ENCODE measurements at places on chromosomes 12 and 14.
A peak's percentile ranks its signal among the peaks of the same experiment; 100 is the strongest.

DNA sequence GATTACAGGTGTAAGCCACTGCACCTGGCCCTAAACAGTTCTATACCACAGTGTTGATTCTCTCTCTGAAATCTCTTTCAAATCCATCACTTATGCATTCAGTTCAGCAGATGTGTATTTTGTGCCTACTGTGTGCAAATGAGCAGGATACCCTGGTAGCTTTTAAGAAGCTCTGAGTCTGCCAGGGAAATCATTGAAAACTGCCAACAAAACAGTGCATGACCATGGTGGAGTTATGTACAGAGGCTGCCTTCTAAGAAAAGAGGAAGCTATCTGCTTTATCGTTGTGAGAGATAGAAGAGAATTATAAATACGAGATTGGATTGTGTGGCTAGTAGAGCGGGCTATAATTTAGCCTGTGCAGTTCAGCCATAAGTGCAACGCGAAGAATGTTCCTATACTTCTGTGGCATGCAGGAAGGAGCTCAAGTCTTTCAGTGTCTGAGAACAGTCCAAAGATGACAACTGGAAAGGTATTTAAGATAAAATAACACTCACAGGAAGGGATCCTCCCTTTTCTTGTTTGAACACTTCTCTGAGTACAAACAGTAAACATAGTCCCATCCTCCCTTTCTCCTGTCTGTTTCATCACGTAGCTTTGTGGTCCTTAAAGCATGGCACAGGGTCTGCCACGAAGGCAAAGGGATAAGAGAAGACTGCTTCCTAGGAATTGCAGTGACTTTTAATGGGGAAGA lies 4.3 kb downstream of the DIP2B start:
- DNase-seq = no peak

DNA sequence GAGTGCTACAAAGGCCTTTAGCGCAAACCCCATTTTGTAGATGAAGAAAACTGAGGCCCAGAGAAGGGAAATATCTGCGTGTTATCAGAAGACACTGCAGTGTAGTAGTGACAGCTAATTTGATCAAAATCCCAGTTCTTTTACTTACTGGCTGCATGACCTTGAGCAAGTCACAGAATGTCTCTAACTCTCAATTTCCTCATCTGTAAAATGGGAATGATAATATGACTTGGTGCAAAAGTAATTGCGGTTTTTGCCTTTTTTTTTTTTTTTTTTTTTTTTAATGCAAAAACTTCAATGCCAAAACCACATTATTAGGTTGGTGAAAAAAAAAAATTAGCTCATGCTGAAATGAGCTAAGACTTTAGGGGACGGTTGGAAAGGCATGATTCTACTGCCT lies 69.7 kb downstream of the C12orf75 start:
- no peak for DNase-seq

- DNase-seq = no peak
Measured at GRCh38 chr14:55373784-55374705, 37.6 kb downstream of the ATG14 start.

GRCh38 chr12:63079791-63080502 lies 71.1 kb downstream of the AVPR1A start:
- no peak for DNase-seq

GRCh38 chr12:53543539-53543938 lies 36.3 kb upstream of the NPFF start:
- DNase-seq = peak; percentile 42

DNA sequence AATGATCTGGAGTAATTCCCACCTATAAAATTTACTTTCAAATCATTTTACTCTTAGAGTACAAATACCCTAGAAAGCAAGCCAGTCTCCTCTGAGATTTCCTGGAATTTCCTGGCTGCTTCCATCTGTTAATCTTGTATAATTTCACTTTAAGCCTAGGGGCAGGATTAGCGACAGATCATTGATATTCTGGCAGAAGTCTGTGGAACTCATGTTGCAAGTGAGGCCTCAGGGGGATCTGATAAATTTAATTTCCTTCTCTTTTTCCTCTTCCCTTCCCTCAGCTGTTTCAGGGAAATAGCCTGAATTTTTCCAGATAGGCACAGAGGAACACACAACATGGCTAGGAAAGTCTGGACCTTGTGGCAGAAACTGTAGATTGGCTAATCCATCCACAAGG lies 5.9 kb upstream of the KRT6A start:
- no peak for DNase-seq

GRCh38 chr14:99481745-99482099 lies 513 bp downstream of the CCNK start:
- DNase-seq = no peak

GRCh38 chr12:51533799-51534198 lies 57.2 kb upstream of the SCN8A start:
- DNase-seq = peak; percentile 32

DNA sequence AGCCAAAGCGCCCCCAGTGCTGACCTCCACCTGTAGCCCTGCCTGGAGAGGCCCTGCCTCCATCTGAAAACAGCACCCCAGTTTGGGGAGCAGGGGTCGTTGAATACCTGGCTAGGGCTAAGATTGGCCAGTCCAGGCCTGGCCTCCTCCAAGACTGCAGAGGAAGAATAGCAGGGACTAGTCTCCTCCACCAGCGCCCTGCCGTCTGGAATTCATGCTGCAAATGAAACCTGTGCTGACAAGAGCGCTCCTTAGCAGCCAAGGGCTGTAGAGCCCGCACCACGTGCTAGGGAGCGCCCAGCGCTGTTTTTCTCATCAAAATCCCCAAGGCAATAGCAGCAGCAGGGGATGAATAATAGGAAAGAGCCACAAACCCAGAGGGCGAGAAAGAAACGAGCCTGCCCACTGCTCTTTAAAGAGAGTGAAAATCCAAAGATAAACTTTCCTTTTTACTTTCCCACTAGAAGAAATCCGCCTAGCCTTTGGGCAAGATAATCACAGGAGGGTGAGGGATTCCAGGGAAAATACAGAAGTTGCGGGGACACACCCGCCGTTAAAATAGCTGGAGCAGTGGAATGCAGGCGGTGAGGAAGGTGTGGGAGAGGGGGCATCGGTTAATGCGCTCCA lies 3.3 kb downstream of the COL2A1 start:
- peak; percentile 80 for DNase-seq

GRCh38 chr12:109731231-109731731 lies 17.7 kb downstream of the FAM222A start:
- DNase-seq = no peak

DNA sequence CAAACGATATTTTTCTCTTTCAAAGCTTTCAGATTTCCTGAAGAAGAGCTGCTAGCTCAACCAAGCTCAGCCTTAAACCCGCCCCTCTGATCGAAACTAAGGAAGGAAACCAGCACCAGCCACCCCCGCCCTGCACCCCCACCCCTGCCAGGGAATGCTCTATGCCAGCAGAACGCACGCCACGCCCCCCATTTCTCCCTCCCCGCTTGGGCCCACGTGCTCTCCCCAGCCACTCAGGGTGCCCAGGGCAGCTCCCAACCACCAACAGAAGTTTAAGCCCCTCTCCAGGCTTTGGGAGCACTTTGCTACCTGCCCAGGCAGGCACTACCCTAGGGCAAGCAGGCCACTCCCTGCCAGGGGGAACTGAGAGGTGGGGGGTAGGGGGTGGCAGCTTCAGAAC lies 18.8 kb upstream of the KRT78 start:
- peak; percentile 9 for DNase-seq

- no peak for DNase-seq
Measured at GRCh38 chr14:101729382-101729781, 32.1 kb upstream of the PPP2R5C start.

DNA sequence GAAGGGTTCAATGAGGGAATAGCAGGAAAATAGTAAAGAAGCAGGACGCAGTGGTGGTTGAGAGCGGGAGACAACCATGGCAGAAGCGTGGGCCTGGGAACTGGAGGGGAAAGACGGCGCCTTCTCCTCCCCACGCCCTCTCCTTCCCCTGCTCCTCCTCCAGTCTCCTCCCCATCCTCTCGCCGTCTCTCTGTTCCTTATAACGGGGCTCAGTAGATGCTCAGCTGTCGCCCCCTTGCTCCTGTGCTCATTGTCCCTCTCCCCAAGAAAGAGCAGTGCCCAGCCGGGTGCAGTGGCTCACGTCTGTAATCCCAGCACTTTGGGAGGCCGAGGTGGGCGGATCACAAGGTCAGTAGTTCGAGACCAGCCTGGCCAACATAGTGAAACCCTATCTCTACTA lies 142.0 kb downstream of the BCL11B start:
- DNase-seq = no peak

DNA sequence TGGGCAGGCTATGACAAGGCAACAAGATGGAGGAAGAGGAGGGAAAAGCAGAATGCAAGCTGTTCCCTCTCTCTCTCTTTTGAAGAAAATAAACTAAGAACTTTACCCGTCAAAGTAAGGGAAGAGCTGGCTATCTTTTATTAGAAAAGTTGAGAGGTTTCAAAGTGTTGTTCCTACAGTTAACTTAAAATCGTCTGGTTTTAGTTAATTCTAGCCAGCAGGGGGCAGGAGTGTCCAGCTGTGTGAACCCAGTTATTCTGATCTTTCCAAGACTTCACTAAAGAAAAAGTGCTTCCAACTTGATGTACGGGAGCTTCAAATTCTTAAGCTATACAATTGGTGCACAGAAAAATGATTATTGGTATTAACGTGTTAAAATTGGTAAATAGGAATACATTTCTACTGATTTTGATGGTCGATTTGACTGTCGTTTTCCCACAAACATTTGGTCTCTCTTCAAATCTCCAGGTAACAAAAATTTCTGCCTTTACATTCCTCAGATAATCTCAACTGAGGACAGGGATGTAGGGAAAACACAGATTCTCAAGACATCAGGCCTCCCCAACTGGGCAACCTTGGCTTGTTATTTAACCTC lies 28.4 kb upstream of the MON2 start:
- DNase-seq = peak; percentile 40

GRCh38 chr12:57470970-57471656 lies 8.6 kb downstream of the ARHGAP9 start:
- no peak for DNase-seq

DNA sequence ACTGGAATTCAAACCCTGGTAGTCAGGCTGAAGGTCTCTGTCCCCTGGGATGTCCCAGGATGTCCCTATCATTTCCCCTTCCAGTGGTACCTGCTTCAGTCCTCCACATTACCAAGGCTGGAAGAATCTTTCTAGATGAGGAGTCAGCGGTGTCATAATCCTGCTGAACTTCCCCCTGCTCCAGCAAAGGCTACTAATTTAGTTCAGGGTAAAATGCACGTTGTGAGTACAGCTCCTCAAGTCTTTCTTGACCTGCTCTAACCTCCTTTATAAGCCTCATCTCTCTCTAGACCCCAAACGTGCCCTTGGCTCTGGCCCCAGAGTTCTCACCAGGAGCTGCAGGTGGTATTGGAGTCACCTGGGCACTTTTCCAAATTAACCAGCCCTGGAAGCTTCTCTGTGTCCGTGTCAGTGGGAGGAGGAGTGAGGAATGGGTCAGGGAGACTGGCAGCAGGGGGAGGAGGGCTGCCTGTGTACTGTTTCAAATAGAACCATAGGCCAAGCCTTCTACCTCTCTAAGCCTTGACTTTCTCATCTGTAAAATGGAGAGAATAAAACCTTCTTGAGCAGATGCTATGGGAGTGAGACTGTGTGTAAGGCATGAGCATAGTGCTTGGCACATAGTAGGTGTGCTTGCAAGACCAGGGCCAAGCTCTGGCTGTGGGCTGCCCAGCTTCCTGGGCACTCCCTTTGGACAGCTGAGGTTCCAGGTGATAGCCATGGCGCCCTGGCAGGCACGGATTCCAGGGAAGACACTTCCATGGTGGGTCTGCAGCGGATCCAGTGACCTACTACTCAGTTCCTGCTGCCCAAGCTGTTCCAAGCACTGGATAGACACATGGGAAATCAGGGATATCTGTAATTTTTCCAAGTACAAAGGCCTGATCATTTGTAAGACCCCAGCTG lies 24.5 kb downstream of the ASB2 start:
- peak; percentile 41 for DNase-seq

GRCh38 chr14:50794068-50794645 lies 36.8 kb downstream of the NIN start:
- peak; percentile 31 for DNase-seq

DNA sequence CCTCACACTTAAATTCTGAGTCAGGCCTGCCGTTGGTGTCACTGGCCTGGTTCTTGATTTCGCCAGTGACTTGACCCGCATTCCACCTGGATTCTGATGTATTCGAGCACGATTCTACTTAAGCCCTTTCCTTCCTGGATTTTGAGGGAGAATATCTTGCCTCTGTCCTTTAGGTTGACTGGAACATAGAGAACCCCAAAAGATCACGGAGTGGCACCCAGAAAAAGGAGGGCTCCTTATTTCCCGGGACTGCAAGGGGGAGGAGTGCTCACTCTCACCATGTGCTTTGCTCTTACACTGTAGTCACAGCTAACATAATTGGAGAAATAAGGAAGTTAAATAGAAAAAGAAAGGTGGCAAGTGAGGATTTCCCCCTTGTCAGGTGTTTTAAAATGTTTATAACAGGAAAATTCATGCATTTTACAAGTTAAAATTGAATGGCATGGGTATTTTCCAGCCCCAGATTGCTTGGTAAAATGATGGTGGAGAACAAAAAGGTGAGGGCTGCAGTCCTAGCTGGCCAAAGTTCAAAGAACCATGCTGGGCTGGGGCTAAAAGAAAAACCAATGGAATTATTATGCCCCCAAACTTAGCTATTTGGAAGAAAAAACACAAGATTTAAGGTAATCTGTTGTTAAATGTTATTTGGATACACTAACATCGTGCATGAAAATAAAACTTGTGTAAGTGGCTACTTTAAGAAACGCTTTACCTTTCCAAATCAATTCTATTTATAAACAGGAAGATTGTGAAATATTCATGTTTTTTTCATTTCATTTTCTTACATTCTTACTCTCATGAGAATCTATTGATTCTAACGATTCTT lies 8.9 kb downstream of the FOXA1 start:
- no peak for DNase-seq

DNA sequence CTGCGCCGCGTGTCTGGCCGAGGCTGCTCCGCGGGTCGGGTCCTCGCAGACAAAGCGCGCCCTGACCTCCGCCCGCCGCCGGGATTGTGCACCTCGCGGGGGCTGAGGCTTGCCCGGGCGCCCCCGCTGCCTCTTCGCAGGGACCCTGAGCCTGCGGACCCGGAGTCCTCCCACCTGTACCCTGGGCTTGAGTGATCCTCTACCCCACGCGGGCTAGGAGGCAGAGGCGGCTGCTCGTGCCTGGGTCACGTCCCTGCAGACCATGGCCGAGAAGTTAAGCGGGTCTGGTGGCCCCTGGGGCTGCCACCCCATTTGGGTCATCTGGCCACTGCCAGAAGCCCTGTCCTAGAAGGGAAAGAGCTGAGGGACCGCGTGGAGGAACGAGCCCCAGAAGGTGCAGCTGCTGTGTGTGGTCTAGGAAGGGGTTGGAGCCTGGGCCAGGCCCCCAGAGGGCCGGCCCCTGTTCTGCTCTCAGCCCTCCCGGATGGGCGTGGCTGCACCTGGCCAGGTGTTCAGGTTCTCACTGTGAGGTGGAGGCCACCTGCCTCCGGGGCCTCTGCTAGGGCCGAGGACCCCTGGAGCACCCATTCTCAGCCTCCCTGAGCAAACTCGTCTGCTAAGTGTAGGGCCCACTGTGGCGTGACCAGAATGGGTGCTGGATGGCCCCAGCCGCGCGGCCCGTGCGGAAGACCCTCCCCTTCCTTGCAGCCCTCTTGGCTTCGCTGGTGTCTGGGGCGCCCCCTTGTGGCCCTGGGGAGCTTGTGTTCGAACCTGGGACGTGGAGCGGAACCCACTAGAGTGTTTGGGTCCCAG lies 49.6 kb downstream of the LRCOL1 start:
- peak; percentile 88 for DNase-seq

Data from NCI-H2171 treated with DMSO at 0.1 percent for 48 hours (cell line).